ENCODE measurements at places on chromosomes 5 and 9. TPM values are rescaled to one million over a fixed set of nuclear protein-coding genes. Genes with fewer than 3 reads are reported as not detected.

GRCh38 chr9:37796232-37796631, 4.4 kb upstream of the DCAF10 start:
- no peak for DNase-seq

- peak; percentile 47 for DNase-seq
These were observed 7.4 kb upstream of the ADAM19 start for GRCh38 chr5:157582731-157583620.

GRCh38 chr5:165209101-165209727, 1703.8 kb downstream of the MAT2B start:
- DNase-seq, result peak; percentile 45

DNA sequence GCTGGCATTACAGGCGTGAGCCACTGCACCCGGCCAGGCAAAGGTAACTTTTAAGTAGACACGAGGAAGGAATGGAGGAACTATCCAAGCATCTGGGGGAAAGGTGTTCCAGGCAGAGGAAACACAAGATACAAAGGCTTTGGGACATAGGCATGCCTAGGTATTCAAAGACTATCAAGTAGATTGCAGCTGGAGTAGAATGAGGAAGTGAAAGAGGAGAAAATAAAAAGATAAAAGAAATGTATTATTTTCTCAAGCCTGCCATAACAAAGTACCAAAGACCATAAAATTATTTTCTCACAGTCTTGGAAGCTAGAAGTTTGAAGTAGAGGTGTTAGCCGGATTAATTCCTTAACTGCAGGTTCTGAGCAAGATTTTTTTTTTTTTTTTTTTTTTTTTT, 39.9 kb upstream of the GRIN3A start:
- no peak for DNase-seq

DNA sequence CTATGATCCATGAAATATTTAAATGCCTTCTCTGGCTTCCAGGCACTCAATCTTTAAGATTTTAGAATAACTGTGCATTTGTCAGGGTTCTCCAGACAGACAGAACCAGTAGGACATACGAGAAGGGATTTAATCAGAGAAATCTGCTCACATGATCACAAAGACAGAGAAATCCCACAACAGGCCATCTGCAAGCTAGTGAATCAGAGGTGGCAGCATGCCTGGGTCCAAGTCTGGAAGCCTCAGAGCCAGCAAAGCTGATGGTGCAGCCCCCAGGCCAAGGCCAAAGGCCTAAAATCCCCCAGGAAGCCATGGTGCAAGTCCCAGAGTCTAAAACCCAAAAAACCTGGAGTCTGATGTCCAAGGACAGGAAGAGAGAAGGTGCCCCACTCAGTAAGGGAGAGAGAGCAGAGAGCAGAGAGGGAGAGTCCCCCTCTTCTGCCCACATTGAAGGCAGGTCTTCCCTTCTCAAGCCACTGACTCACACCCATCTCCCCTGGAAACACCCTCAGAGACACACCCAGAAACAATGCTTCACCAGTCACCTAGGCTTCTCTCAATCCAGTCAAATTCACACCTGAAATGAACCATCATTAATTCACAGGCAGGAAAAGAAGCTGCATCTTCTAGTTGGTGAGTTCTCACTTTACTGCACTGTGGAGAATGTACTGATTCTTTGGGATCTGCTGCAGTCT, 48.7 kb downstream of the CAMSAP1 start:
- no peak for DNase-seq

DNA sequence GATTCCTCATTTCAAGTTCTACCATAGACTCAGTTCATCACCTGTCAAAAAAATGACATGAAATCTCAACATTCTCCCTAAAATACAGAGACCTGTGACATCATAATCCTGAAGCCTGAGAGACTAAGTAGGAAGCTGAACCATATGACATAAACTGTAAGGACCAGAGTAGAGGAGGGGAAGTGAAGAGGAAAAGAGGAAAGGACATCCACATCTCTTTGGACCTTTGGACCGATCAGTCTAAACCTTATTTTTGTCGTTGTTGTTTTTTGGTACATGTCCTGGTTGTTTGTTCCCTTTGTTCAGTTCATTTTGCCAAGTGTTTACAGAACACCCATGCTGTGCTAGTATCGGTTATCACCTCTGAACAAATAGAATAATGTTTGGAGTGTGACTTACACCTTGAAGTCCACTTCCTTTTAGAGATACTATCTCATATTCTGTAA, 41.9 kb downstream of the LURAP1L start:
- no peak for DNase-seq

DNA sequence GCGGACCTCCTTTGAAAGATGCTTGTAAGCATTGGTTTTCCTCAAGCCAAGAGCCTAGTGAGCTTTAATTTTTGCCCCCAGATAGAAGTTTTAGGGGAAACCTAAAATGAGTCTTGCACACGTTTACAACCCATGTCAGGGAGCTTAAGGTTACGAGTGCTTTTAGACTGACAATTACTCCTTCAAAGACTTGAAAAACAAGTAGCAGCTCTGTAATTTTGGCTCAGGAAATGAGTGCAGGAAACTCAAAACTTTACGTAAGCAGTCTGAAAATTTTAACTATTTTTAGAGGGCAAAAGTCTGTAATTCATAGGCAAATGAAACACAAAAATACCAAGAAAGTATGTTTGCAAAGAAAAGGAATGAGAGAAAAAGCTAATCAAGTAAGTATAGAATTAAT, 36.8 kb downstream of the UBE2QL1 start:
- no peak for DNase-seq

- DNase-seq, result no peak
These were observed 68.5 kb downstream of the MYO10 start for GRCh38 chr5:16867577-16867953.

- no peak for DNase-seq
These were observed 150.7 kb downstream of the DMRT2 start for GRCh38 chr9:1200847-1201251.

- no peak for DNase-seq
These were observed 21.1 kb upstream of the MEIKIN start for GRCh38 chr5:131966551-131966950.

DNA sequence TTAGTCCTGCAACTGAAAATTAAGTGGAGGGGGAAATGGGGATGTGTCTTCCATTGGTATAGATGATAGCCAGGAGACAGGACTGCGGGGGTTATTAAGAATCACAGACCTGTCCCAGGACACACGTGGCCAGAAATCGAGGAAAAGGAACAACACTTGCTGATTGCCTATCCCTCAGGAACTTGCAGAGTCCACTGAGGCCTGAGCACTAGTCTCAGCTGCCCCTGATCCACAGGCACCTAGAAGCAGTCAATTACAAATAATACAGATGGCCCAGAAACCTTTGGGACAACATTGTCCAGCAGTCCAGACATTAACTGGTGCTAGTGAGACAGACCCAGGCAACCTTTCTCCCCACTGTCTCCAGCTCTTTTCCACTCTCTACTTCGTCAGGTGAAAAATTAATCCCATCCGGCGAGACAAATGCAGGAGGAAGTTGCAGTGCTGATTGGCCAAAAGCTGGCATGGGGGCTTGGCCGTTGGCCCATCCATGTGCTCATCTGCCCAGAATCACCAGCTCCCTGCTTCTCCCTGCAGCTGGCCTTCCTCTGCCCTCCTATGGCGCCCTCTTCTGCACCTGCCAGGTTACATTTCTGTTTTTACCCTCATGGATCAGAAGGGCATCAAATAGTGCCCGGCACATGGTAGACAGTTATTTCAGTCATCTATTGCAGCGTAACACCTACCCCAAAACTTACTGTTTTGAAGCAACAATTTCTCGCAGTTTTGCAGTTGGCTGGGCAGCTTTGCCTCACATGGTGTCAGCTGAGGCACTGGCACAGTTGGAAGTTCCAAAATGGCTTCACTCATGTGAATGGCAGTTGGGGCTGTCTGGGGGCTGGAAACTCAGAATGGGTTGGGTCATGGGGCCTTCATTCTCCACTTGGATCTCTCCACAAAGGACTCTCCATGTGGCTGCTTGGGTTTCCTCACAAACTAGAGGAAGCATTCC, 3.6 kb upstream of the B4GALT1 start:
- DNase-seq, result peak; percentile 57

GRCh38 chr5:148336704-148337435, 1.5 kb downstream of the SPINK9 start:
- DNase-seq, result no peak

DNA sequence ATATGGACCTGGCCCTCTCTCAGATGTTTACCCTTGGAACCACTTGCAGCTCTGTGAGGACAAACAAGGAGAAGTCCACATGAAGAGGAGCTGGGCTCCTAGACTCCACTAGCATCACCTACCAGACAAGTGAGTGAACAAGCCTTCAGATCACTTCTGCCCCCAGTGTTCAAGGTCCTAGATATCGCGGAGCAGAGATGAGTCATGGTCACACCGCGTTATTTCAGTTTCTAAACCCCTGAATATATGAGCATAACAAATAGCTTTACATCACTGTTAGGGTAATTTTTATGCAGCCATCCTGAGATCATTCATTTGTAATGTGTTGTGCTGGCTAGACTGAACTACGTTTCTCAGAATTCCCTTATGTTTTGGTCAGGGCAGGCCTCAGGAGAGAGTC, 77.0 kb upstream of the DAP start:
- no peak for DNase-seq

DNA sequence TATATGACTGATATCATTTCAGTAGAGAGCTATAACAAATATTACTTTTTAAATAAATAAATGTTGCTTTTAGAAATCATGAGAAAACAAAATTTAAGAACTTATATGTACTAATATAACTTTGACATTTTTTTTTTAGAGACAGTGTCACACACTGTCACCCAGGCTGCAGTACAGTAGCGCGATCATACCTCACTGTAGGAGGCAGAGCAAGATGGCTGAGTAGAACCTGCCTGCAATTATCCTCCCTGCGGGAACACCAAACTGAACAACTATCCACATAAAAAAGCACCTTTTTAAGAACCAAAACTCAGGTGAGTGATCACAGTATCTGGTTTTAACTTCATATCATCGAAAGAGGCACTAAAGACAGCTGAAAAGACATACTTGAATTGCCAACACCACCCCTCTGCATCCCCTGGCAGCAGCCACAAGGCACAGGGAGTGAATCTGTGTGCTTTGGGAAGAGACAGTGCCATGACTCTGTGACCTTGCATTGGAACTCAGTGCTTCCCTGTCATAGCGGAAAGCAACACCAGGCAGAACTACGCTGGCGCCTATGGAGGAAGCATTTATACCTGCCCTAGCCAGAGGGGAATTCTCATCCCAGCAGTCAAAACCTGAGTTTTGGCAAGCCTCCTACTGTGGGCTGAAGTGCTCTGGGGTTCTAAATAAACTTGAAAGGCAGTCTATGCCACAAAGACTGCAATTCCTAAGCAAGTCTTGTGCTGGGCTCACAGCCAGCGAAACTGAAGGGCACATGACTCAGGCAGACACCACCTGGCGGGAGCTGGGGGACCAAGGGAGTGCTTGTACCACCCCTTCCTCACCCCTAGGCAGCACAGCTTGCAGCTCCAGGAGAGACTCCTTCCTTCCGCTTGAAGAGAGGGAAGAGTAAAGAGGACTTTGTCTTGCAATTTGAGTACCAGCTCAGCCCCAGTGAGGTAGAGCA, 142.7 kb downstream of the FBXL17 start:
- DNase-seq, result no peak

DNA sequence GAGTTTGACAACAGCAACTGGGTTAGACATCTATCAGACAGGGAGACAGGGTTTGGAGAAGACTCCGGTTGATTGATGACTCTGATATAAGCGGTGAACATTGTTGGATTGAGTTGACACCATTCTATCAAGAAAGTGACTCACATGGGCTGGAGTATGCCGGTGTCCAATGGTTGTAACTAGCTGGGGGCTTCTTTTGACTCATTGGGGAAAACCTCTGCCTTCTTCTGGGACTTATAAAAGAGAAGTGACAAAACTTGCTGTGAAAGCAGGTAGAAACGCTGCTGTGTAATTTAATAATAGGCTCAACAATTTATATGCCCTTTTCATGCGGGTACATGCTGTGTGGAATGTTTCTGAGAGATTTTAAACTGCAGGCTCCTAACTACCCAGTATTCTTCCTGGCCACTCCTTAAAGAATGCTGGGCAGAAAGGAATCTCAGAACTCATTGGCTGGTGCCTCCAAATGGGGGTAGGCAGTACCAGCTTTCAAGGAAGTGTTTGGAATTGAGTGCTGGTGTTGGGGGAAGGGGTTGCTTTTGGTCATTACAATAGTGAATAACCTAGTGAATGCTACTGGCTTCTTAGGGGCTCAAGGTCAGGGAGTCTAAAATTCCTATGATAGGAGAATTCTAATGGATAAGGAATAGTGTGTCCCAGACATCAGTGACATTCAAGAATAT, 43.9 kb downstream of the FYB1 start:
- no peak for DNase-seq

- DNase-seq, result no peak
These were observed 27.9 kb downstream of the SEMA6A start for GRCh38 chr5:116546743-116547124.

GRCh38 chr5:116272281-116272941, 187.6 kb downstream of the COMMD10 start:
- no peak for DNase-seq

DNA sequence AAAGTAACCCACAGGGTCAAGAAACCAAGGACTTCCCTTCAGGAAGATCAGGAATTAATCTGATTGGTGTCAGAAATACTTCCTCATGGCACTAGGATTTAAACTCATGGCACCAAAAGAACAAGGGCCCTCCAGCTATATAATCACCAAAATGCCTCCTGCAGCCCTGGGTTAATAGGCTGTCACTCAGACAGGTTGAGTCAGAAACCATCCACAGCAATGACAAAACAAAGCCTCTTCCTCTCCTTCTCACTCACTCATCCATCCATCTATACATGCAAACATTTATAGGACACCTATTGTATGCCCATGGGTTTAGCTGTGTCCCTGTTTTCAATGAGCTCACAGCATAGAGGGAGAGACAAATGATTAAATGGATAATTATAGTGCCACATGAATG, 62.5 kb upstream of the SPOCK1 start:
- no peak for DNase-seq

- peak; percentile 42 for DNase-seq
These were observed 42.1 kb downstream of the SEC61B start for GRCh38 chr9:99264070-99264680.

DNA sequence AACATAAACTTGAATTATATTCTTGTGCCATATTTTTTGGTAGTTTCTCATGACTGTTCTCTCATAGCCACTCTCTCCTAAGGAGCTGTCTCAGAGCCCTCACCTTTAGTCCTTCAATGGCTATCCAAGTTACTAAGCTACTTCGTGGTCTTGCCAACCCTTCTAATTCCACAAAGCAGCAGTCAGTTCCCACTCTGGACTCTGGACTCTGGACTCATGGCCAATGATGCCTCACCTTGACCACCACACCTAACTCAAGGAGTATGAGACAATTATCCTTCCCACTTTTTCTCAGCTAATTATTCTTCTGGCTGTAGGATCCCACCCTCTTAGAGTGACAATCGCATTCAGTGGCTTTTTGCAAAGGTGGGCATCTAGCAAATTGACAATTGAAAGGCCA, 42.2 kb downstream of the TUSC1 start:
- DNase-seq, result no peak

CTXN3 gene
- not detected for total RNA-seq

APBA1 gene
- total RNA-seq, result 4.9 TPM

FOXI1 gene
- not detected for total RNA-seq

ZFP37 gene
- 2.0 TPM for total RNA-seq

WDR31 gene
- 0.17 TPM for total RNA-seq

TXNDC8 gene
- total RNA-seq, result not detected

ERAP2 gene
- 132 TPM for total RNA-seq

HMCN2 gene
- total RNA-seq, result 1.0 TPM
